Skin of body (tissue), 3 donors: ENCODE measurements at places on chromosomes 7 and 10. TPM values are rescaled to one million over a fixed set of nuclear protein-coding genes. Genes with fewer than 3 reads are reported as not detected.

The IFIT2 gene
- 8.6 TPM for total RNA-seq

The SPDYE2 gene
- total RNA-seq, result not detected

The NPFFR1 gene
- total RNA-seq, result 0.59 TPM

The NANOS1 gene
- 3.0 TPM for total RNA-seq

The PIP gene
- not detected for total RNA-seq

The LIPA gene
- total RNA-seq, result 43.5 TPM

The CYP3A7 gene
- total RNA-seq, result 0.39 TPM

The SPDYE6 gene
- total RNA-seq, result not detected

- no peak for DNase-seq
Observed at GRCh38 chr7:105585850-105586500, 4.7 kb upstream of the EFCAB10 start.

- DNase-seq, result no peak
Observed at GRCh38 chr10:116803451-116804249, 45.6 kb upstream of the ENO4 start.

GRCh38 chr7:131608116-131608500, 51.7 kb upstream of the PODXL start:
- DNase-seq, result no peak

DNA sequence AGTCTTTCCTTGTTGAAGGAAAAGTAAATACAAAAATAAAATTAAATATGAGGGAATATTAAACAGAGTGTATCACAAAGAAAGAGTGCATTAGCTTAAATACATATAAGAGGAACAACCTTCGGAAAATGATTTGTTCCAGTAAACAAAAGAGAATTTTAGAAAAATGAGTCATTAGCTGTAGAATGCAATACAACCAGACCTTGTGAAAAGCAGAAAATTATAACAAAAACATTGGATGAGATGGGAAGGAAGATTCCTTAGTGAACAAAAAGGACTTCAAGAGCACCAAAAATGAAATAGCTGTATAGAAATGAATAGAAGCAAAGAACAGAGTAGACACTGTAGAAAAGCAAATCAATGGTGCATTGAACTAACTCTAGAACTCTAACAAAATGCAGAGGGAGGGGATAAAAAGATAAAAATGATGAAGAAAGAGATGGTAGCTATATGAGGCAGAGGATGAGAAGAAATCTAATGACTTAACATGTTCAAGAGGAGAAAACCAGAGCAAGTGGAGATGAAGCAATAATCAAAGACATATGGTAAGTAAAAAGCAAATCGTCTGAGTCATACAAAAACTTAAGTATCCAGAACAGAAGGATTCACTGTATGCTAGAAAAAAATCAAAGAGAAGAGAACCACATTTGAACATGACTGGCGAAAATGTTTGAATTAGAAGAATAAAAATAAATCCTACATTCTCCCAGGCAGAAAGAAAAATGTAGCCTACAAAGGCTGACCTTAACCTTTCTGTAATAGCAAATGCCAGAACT, 190.5 kb downstream of the TMEM26 start:
- peak; percentile 23 for DNase-seq

DNA sequence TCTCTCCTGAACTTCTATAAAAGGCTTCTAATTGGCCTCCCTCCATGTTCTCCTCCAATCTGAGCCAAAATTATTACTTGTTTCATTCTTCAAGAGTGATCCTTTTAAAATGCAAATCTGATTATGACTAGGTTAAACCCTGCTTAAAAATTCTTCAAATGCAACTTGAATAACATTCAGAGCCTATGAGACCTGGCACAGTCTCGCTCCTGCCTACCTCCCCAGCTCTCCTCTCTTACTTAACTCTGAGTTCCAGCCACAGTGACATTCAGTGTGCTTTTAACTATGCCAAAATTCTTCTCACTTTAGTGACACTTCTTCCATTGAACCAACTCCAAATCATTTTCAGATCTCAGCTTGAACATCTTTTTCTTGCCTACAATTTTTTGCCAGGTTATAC, 68.8 kb downstream of the TMEM168 start:
- DNase-seq, result no peak

- DNase-seq, result no peak
Observed at GRCh38 chr10:55104738-55105137, 303.7 kb upstream of the PCDH15 start.

DNA sequence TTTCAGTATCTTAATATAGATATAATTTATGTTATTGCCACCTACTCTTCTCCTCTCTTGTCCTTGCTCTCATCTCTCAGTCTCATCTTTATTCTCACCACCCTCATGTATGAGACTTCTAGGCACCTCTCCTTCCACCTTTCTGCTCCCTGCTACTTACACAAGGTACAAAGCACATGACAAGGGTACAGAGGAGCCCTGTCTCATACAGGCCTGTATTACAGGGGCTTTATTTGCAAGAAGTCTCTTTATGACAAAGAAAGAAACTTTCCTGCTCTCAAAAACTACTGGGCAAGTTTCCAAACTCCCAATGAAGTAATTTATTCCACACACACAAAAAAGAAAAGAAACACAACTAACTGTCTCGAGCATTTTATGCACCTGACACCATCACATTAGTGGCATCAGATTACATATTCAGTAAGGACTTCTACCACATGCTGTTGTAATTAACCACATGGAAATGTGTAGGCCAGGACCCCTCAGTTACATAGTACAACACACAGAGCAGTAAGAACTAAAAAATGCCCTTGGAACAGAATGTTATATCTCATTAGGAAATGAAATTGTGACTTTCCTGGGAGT, 253.1 kb downstream of the FZD1 start:
- peak; percentile 32 for DNase-seq

DNA sequence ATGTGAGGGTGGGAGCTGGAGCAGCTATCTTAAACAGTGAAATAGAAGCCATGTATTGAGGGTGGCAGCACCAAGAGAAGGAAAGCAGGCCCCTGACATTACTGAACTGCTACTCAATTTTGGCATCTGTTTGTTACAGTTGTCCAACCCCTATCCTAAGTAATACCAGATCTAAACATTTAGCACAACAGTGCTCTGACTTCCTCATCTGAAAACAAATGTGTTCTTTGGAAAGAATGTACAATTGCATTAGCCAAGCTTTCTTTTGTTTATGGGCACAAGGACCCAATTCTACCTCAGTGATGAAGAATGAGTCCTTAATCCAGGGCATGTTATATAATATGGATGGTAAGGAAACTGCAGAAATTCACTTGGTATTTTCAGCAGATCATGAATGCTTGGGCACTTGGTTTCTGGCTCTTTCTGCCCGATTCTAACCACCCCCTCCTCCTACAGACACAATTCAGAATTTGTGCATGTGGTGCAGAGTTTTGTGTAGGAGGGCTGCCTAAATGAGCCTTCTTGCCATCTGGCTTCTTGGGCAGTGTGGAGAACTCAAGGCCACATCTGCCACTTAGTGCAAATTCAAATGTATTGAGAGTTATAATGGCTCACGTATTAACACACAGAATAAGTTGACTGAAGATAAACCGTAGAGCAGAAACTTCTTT, 36.9 kb upstream of the KMT2E start:
- DNase-seq, result peak; percentile 49

- DNase-seq, result no peak
Observed at GRCh38 chr7:51366930-51367613, 50.5 kb upstream of the COBL start.

DNA sequence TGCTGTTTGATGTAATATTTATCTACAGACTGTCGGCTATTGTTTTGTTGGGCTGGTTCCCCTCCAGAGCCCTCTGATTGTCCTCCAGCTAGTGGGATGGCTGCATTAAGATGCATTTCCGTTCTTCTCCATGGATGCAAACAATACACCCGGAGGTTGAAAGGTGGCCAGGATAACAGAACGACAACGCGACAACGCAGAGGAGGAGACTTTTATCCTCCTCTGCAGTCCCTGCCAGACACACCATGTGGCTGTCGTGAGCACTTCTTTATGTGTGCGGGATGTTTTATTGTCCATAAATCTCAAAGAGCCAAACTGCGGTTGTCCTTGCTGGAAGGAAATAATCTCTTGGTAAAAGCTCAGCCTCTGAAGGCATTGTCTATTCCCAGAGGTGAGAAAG, 39.1 kb upstream of the TCERG1L start:
- DNase-seq, result no peak

DNA sequence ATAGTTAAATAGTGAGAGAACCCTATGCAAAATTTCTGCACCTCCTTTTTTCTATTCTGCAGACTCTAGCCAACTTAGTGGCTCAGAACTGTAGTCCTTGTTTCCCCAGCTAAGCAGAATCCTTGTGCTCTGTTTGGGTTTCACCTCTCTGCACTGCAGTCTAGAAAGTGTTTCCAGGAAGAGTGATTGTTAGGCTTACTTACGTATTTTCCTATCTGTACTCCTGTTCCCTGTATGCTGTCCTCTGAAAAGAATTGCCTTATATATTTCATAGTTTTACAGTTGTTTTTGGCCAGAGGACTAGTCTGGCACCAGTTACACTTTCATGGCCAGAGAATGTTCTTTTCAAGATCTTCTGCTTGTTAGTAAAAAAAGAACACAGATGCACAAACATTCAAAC, 154.6 kb upstream of the POT1 start:
- DNase-seq, result no peak

DNA sequence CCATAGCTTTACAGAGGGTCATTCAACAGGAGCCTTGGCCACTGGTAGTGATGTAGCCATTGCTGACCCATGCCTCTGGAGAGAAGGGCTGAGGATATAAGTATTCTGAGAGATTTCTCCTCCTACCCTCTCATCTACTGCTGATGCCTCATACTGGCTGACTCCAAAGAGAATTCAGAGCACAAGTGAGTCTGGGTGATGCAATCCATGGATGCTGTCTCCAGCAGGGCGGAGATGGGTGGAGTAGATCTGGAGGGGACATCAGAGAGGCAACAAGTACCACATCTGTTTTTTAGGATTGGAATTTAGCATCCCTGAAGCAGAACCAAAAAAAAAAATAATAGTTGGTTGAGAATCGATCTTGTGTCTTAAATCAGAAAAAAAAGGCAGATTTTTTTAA, 705.7 kb upstream of the CELF2 start:
- DNase-seq, result no peak

GRCh38 chr10:43231523-43232078, 35.3 kb downstream of the RASGEF1A start:
- no peak for DNase-seq

DNA sequence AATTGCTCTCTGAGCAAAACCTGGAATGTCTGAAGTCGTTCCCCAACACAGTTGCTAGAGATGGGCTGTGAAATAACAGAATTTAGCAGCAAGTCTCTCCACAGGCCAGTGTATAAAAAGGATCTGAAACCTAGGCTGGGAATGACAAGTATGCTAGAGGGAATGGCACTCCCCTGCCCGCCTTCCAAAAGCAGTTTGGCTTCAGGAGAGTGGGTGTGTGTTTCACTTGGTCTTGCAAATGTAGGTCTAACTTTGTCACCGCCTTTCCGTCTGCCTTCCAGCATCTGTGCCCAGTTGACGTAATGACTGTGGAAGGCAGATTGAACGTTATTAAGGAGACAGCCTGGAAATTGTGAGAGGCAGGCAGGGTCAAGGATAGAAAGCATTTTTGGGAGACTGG, 18.0 kb upstream of the MTURN start:
- DNase-seq, result peak; percentile 63

DNA sequence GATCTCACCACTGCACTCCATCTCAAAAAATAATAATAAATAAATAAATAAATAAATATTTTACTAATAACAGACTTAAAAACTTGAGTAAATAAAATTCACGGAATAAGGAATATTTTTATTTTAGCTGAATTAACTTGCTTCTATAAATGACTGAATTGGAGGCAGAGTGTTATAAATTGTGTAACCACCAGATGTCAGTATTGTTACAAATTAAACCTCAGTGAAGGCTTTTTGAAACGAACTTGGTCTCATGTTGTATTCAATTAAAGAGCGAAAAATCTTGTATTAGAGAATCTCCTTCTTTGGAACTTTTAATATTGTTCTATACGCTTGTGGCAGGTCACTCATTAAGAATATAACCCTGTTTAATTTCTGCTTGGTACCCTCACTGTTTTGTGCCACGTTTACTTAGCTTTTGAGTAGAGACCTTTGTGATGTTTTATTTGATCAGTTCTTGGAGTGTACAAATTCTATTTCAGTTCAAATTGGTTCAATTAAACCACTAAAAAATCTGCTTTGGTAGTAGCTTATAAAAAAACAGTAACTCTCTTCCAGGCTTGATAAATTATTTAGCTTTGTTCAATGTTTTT, 45.6 kb upstream of the SCIN start:
- peak; percentile 4 for DNase-seq

GRCh38 chr10:89478739-89479654, 56.4 kb downstream of the SLC16A12 start:
- DNase-seq, result peak; percentile 32

DNA sequence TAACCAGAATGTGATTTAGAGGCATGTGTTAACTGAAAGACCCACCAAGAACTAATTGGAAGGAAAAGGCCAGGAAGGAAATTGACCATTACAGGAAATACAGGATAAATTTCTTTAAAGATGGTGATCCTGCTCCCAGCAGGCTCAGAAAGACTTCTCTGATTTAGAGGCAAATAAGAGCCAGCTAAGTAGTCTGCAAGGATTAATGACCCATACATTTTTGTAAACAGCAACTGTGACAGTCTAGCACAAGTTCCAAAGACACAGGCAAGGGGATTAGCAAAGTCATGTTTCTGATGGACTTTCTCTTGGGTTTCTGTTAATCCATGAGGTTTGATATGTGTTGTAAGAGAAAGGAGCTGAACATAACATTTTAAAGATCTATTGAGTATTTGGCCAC, 425.0 kb downstream of the HTR7 start:
- no peak for DNase-seq

GRCh38 chr7:4815609-4816418, 40.4 kb downstream of the AP5Z1 start:
- no peak for DNase-seq

DNA sequence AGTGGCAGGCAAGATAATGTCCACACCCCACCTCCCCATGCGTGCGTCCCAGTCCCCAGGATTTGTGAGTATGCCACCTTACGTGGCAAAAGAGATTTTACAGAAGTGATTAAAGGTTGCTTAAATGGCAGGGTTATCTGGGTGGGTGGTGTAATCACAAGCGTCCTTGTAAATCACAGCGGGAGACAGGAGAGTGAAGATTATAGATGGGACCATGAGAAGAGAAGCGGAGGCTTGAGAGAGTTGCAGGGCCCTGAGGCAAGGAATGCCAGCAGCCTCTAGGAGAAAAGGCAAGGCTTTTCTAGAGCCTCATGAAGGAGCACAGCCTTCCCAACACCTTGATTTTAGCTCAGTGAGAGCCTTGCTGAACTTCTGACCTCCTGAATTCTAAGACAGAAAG, 10.2 kb downstream of the ZRANB1 start:
- no peak for DNase-seq

GRCh38 chr10:91632671-91633550, at the start of gene PPP1R3C:
TSS of gene PPP1R3C (minus strand) at chr10:91633071. CDS start at chr10:91632969, 102 bp downstream.
- DNase-seq, result peak; percentile 76

GRCh38 chr10:4265964-4266363, 481.0 kb upstream of the KLF6 start:
- DNase-seq, result no peak

- no peak for DNase-seq
Observed at GRCh38 chr7:123210986-123211385, 11.2 kb upstream of the SLC13A1 start.

DNA sequence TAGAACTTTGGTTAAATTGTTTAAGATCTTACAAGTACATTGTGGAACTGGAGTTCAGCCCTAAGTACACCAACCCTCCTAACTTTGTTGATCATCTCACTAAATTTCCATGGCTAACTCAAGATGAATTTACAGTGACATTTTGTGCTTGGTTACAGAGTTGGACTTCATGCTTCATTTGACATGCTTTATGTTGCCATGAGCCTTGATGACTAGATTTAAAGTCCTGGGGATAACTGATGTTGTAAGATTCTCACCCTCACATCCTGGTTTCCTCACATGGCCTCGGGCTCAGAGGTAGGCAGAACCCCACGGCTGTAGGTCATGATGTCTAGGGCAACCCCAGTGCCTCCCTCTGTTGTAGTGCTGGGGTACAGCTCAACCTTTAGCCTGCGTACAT, 397.2 kb upstream of the IGFBP3 start:
- DNase-seq, result no peak
